ENCODE measurements at places on chromosomes 13 and 19.

GRCh38 chr19:41303954-41304353, 6.0 kb upstream of the CCDC97 start:
- DNase-seq: no peak

GRCh38 chr19:7879836-7880235, 5.6 kb upstream of the PRR36 start:
- DNase-seq: no peak

GRCh38 chr19:17685451-17686022, 2.6 kb downstream of the UNC13A start:
- no peak for DNase-seq

- DNase-seq: no peak
Measured at GRCh38 chr19:54461613-54462012, 2.0 kb downstream of the LENG9 start.

DNA sequence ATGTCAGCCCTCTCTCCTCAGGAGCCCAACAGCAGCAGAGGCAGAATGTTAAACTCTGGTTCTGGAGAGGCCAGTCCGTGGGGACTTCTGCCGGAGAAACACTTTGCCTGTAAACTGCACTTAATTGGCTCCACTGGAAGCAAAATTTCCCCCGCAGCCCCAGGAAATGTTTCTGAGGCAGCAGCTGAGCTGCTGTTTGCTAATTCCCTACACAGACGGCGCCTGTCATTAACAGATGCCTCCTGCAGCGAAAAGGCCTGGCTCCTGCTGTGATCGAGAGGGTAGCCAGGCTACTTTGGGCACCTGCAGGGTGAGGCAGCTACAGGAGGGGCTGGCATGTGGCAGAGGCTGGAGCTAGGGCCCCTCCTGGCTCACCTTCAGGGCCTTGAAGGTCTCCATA, 5.2 kb upstream of the TM6SF2 start:
- no peak for DNase-seq

- DNase-seq: no peak
Measured at GRCh38 chr13:19927117-19927748, 31.3 kb upstream of the ZMYM2 start.

GRCh38 chr13:40813667-40814454, 24.4 kb downstream of the SLC25A15 start:
- no peak for DNase-seq
